ENCODE measurements at places on chromosomes 5 and 9.

DNA sequence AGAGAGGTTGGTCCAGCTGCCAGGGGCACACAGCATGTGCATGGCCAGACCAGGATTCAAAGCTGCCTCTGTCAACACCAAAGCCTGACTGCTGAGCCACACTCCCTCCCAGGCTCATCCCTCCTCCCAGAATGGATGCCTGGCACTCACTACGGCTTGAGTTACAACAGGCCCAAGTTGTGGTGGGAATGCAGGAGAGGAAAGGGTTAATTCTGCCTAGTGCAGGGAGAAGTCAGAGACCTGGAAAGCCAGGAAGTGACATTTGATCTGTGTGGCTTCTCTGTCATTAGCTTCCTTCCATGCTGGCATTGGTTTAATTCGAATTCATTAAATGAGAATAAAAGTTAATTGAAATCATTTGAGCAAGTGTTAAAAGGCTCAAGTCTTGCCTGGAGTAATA, 150.0 kb downstream of the NSG2 start:
- DNase-seq = no peak

GRCh38 chr9:20823051-20823450, 139.0 kb downstream of the FOCAD start:
- DNase-seq = peak; percentile 42

DNA sequence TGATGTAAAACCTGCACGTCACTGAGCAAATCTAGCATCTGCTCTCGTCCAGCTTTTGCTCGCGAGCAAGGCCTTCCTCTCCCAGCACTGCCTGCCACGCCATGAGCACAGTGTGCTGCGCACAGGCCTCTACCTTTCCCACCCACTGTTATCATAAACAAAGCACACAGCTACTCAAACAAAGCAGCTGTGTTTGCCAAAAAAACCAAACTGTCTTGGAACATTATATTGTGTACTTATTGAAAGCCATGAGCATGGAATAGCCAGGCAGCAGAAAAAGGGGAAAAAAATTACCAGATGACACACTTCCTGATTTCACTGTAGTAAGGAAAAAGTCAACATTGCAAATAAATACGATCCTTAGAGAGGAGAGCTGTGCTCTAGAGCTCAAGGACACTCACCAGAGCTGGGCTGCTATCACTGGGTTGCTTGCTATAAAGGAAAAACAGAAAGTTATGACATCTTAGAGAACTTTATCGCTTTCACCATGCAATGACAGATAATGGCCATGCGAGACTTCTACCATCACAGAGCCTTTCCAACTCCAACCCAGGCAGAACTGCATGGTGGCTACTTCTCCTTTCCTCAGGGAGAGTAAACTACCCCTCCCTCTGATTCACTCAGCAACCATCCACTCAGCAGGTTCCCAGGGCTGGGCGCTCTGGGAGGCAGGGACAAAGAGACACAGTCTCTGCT, 69.6 kb downstream of the EPB41L4B start:
- DNase-seq = peak; percentile 27

GRCh38 chr5:11955331-11955730, 51.1 kb upstream of the CTNND2 start:
- DNase-seq = no peak
